Activated T-helper 2 cell treated with anti-CD3 and anti-CD28 coated beads, Interferon-gamma antibody, Interleukin-2, Interleukin-4, amounts not matched to agents 10 μg/mL and 5 μg/mL and 100 μg/mL, durations not matched to agents 14 hours and 24 hours and 36 hours (primary cell): ENCODE measurements at places on chromosomes 6 and 20. TPM values are rescaled to one million over a fixed set of nuclear protein-coding genes. Genes with fewer than 3 reads are reported as not detected.

- H3K4me3 ChIP-seq: no peak overlapping the region
- no peak for DNase-seq
- peak overlapping the region; percentile 61 for H3K27ac ChIP-seq
- no peaks in the 10 kb centered on the region for H3K27me3 ChIP-seq
Observed at GRCh38 chr6:135323202-135323668, 142.1 kb downstream of the MYB start.

GRCh38 chr6:50264995-50265571 lies 215.4 kb upstream of the DEFB112 start:
- H3K36me3 ChIP-seq: no peaks in the 10 kb centered on the region
- no peaks in the 10 kb centered on the region for H3K4me1 ChIP-seq
- no peaks in the 10 kb centered on the region for H3K27me3 ChIP-seq
- no peak for DNase-seq
- H3K27ac ChIP-seq: no peak overlapping the region

GRCh38 chr6:132065556-132065955 lies 114.4 kb upstream of the CCN2 start:
- H3K27me3 ChIP-seq: no peaks in the 10 kb centered on the region
- H3K27ac ChIP-seq: no peak overlapping the region
- H3K4me3 ChIP-seq: no peak overlapping the region
- H3K4me1 ChIP-seq: no peaks in the 10 kb centered on the region
- no peaks in the 10 kb centered on the region for H3K36me3 ChIP-seq

GRCh38 chr6:16282370-16282769 lies 44.0 kb downstream of the GMPR start:
- H3K27ac ChIP-seq: no peak overlapping the region
- H3K4me3 ChIP-seq: no peak overlapping the region
- H3K36me3 ChIP-seq: no peaks in the 10 kb centered on the region
- no peak for DNase-seq
- H3K27me3 ChIP-seq: peaks cover 15% of the 10 kb centered on the region
- peaks cover 10% of the 10 kb centered on the region for H3K4me1 ChIP-seq

GRCh38 chr20:62624325-62624690 lies 18.0 kb upstream of the SLCO4A1 start:
- no peak for DNase-seq
- no peaks in the 10 kb centered on the region for H3K27me3 ChIP-seq
- no peak overlapping the region for H3K4me3 ChIP-seq
- no peaks in the 10 kb centered on the region for H3K36me3 ChIP-seq
- peaks cover 18% of the 10 kb centered on the region for H3K4me1 ChIP-seq

- H3K4me1 ChIP-seq: peaks cover 33% of the 10 kb centered on the region
- no peaks in the 10 kb centered on the region for H3K36me3 ChIP-seq
- no peak for DNase-seq
- no peak overlapping the region for H3K4me3 ChIP-seq
- H3K27ac ChIP-seq: no peak overlapping the region
Observed at GRCh38 chr6:106079961-106080762, 6.0 kb upstream of the PRDM1 start.

DNA sequence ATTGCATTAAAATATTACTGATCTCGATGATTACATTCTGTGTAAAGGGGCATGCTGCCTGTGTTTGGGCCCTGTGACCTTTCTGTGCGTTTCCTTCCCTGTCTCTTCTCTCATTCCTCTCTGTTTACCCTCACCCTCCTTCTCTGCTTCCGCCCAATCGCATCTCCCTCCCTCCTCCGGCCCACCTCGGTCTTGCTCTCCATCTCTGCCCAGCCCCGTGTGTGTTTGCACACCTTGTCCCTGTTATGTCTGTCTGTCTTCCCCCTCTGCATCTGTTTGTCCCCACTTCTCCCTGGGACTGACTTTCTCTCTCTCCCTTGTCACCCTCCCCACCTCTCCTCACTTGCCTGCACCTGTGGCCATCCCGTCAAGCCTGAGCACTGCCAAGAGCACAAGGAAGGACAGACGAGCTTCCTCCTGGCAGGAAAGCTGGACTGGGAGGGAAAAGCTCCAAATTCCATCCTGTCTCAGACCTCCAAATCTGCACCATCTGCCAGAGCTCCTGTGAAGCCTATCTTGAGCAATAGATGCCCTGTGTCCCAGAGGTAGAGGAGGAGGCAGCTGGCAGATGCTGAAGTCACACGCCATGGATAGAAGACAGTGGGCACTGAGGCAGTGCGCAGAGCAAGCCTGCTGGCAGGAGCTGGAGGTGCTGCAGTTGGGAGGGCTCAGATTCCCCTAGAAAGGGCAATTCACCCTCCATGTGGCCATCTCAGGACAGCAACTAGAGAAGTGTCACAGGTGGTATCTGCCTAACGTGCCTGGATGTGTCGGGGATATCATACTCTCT lies 172.3 kb downstream of the PTPRT start:
- H3K4me3 ChIP-seq: no peak overlapping the region
- no peak for DNase-seq
- no peak overlapping the region for H3K27ac ChIP-seq
- no peaks in the 10 kb centered on the region for H3K36me3 ChIP-seq

The SLA2 gene
- total RNA-seq: 54.9 and 56.5 TPM in 2 replicates

The CD24 gene
- 1.5 and 2.0 TPM in 2 replicates for total RNA-seq

- H3K27me3 ChIP-seq: peaks cover 23% of the 10 kb centered on the region
- peaks cover 3% of the 10 kb centered on the region for H3K36me3 ChIP-seq
- no peak for DNase-seq
- no peak overlapping the region for H3K4me3 ChIP-seq
- H3K27ac ChIP-seq: no peak overlapping the region
Observed at GRCh38 chr6:157721830-157722229, 101.2 kb upstream of the SNX9 start.

The VWA7 gene
- 5.6 and 5.9 TPM in 2 replicates for total RNA-seq

The HDGFL1 gene
- total RNA-seq: not detected in 2 replicates

The PKIB gene
- total RNA-seq: 0.44 and 0.52 TPM in 2 replicates

DNA sequence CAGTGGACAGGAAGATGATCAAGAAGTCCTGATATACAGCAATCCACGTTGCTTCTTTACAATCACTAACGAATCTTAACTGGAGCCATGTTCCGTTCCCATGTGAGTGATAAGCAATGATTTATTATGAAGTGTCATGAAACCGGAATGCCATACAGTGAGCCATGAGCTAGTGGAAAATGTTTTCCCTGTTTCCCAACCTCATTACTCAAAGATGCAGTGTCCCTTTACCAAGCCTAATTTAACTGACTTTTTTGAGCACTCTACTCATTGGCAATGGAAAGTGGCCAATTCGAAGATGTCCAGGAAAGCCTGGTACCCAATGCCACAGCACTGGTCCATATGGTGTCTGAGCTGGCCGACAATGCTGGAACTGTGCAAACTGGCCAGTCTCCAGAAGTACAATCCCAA lies 148.3 kb downstream of the ZNF217 start:
- no peak for DNase-seq
- H3K27me3 ChIP-seq: no peaks in the 10 kb centered on the region
- H3K36me3 ChIP-seq: peaks cover 14% of the 10 kb centered on the region
- no peak overlapping the region for H3K27ac ChIP-seq

GRCh38 chr6:83854001-83854501 lies 891 bp downstream of the RIPPLY2 start:
- no peak for DNase-seq
- H3K4me1 ChIP-seq: peaks cover 3% of the 10 kb centered on the region
- H3K36me3 ChIP-seq: no peaks in the 10 kb centered on the region
- no peak overlapping the region for H3K4me3 ChIP-seq
- H3K27ac ChIP-seq: no peak overlapping the region

DNA sequence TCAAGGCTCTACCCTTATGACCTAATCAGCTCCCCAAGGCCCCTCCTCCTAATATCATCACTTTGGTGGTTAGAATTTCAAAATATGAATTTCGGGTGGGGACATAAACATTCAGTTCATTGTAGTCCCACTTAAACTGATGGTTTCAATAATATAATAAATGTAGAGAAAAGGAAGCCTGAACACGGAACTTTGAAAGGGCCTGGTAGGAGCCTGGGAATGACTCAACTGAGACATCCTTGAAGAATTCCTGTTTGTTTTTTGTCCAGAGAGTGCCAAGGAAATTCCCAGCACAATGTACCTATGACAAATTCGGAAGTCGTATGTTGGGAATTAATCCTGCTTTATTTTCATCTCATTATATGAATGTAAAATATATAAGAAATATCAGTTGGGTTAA lies 457.9 kb downstream of the PLCB1 start:
- no peaks in the 10 kb centered on the region for H3K4me1 ChIP-seq
- no peak overlapping the region for H3K4me3 ChIP-seq
- H3K27ac ChIP-seq: no peak overlapping the region
- no peaks in the 10 kb centered on the region for H3K27me3 ChIP-seq
- no peaks in the 10 kb centered on the region for H3K36me3 ChIP-seq

DNA sequence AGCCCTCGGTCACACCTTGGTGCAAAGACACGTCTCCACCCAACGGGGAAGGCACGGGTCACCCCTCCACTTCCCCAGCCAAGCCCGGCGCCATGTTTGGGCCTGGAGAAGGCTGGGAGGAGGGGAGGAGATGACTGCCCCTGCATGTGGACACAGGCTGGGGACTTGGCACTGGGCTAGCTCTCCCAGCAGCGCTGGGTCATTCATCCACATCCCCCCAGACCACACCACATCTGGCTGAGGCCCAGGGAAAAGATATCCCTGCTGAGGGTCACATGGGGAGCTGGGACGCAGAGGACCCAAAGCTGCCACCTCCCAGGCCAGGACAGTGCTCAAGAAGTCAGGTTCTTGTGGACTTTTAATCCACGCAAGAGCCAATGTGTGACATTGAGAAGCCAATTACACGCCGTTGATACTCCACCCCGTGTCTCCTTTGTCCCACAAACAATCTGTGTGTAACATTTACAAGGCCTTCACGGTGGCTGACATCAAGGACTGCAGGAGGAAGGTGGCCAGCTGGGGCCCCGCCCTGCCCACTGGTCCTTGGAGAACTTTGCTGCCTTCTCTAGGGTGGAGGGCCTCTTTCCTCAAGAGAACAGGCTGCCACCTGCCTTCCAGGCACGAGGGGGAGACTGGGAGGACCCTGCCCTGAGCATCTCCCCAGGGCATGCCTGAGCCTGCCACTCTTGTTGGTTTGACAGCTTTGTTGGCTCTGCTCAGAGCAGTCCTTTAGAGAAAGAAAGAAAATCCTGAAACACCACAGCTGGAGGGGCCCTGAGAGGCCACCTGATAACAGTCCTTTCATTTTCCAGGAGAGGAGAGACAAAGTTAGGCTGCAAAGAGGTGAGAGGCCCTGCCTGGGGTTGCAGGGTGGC lies 5.3 kb upstream of the IP6K3 start:
- H3K27ac ChIP-seq: no peak overlapping the region
- no peaks in the 10 kb centered on the region for H3K4me1 ChIP-seq
- no peaks in the 10 kb centered on the region for H3K36me3 ChIP-seq
- no peaks in the 10 kb centered on the region for H3K27me3 ChIP-seq

- no peaks in the 10 kb centered on the region for H3K36me3 ChIP-seq
- no peak for DNase-seq
- no peaks in the 10 kb centered on the region for H3K4me1 ChIP-seq
- H3K27me3 ChIP-seq: no peaks in the 10 kb centered on the region
- no peak overlapping the region for H3K27ac ChIP-seq
- no peak overlapping the region for H3K4me3 ChIP-seq
Observed at GRCh38 chr20:61667056-61667792, 398.5 kb downstream of the TAF4 start.
